Fibroblast of lung (primary cell): ENCODE measurements at places on chromosomes 13 and 19. TPM values are rescaled to one million over a fixed set of nuclear protein-coding genes. Genes with fewer than 3 reads are reported as not detected.

DNA sequence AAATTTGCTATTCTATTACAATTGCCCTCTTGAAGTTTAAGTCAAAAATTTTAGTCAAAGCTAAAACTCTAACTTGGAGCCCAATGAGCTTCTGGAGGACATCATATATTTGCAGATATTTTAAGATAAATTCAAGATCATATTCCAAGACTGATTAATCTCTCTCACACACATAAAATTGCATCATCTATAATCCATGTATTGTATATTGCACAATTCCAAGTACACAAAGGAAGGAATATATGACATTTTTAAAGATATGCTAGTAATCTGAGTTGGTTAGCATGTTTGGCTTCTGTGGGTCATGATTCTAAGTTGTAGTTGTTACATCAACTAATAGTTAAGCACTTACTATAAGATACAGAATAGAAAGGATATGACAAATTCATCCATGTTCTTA is 53.3 kb downstream of the KCNRG start:
- no peak for DNase-seq

DNA sequence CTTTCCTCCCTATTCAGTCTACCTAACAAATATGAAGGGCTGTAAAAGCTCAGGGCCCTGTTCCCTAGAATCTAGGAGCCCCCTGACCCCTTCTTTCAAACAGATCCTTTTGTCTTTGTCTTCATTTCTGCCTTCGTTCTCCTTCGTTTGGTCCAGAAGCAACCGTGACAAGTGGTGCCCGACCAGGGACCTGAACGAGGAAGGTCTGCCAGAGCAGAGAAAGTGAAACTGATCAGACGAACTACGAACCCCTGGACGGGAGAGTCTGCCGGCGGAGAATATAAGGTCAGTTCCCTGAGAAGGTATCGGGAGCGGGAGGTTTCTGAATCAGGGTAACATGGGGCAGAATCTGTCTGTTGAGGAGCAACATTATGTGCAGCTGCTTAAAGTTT is 751 bp downstream of the ERVK3-1 start:
- DNase-seq: no peak

DNA sequence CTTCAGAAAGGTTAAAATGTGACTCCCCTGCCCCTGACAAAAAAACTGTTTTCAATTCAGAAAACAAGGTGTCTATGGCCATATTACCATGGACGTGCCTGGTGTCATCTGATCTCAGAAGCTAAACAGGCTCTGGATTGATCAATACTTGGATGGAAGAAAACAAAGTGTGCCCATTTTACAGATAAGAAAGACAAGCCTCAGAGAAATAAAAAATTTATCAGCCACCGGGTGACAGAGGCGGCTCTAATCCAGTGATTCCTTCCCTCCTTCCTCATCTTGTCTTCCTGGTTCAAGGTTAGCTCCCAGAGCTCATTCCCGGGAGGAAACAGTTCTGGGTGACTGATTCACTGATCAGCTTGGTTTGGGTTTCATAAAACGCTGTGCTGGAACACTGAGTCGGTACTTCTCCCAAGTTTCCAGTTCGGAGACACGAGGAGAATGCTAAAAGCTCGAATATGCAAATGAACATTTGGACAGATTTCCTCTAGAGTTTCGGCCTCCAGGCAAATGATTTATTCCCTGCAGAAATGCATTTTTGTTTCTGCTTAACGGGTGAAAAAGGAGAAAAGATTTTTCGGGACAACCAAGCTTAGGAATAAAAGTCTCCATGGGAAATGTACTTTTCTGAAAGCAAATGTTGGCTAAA is 211.2 kb downstream of the UQCRFS1 start:
- no peak for DNase-seq

- no peak for DNase-seq
Observed at GRCh38 chr13:102038787-102039186, 363.1 kb downstream of the FGF14 start.

GRCh38 chr13:97512732-97513131 is 78.8 kb downstream of the RAP2A start:
- DNase-seq: no peak

The LYL1 gene
- under 0.01 and 1.2 TPM in 2 replicates for total RNA-seq

The ZNF506 gene
- 11.0 and 16.5 TPM in 2 replicates for total RNA-seq

The TYROBP gene
- 0.26 TPM in 1 of 2 replicates, not detected in the other for total RNA-seq
